Left lung (tissue), 14 donors: ENCODE measurements at places on chromosomes 4 and X. TPM values are rescaled to one million over a fixed set of nuclear protein-coding genes. Genes with fewer than 3 reads are reported as not detected.

DNA sequence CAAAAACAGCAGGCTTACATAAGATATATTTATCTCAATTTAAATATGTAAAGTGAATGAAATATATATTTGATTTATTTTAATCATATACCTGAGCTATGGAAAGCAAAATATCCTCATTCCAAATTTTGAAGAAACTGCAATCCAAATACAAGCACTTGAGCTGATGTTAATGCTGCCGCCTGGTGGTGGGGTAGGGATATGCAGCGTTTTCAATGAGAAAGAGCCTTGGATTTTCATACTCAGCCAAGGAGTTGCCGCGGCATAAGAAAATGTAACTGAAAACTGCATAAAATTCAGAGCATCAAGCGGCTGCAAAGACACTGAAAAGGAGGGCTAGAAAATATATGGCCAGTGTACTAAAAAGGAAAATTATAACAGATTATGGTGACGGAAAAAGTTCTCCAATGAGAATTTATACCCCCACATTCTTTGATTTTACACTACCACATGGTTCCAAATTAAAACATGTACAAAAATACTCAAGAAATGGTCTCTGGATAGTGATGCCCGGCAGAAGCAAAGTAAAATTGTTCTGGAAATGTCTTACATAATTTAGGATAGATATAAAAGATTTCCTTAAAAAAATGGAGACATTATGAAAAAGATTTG is 660.3 kb upstream of the PITX2 start:
- H3K36me3 ChIP-seq = no peaks in the 10 kb centered on the region
- no peak for DNase-seq
- no peak overlapping the region for H3K27ac ChIP-seq
- no peak overlapping the region for H3K4me3 ChIP-seq

GRCh38 chr4:30443289-30443688 is 276.9 kb upstream of the PCDH7 start:
- no peak for DNase-seq
- H3K4me3 ChIP-seq = no peak overlapping the region
- no peaks in the 10 kb centered on the region for H3K4me1 ChIP-seq
- H3K27ac ChIP-seq = no peak overlapping the region
- no peaks in the 10 kb centered on the region for H3K27me3 ChIP-seq
- no peaks in the 10 kb centered on the region for H3K36me3 ChIP-seq

DNA sequence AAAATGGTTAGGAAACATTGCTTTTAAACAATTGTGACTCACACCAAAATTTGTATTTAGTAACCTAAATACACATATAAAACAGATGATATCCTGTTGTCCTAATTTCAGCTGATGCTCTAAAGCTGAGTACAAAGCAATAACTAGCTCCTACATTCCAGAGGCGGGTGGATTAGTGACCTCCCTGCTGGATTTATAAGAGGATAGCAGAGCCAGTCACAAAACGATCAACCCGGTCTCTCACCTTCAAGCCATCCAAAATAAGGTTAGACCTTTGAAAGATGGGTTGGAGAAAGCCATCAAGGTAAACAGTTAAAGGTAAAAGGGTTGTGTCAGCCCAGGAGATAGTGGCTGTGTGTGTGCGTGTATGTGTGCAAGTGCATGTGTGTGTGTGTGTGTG is 43.2 kb upstream of the SFRP2 start:
- H3K4me1 ChIP-seq = no peaks in the 10 kb centered on the region
- no peaks in the 10 kb centered on the region for H3K36me3 ChIP-seq
- no peak for DNase-seq
- H3K27me3 ChIP-seq = no peaks in the 10 kb centered on the region
- no peak overlapping the region for H3K27ac ChIP-seq
- no peak overlapping the region for H3K4me3 ChIP-seq

DNA sequence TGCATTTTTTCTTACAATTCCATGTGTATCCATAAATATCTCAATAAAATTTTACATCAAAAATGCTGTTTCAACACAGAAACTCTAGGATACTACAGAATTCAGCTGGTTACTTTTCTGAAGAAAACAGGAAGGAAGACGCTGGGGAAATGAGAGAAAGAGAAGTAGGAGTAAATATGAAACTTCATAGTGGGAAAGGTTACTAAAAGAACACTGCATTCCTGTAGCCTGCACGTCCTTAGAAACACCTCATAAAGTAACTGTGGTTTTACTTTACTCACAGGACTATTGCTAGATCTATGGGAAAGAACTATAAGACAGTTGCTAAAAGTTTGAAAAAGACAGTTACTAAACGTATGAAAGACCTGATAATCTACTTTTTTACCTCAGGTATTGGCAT is 23.1 kb downstream of the ATP11C start:
- H3K36me3 ChIP-seq = no peaks in the 10 kb centered on the region
- no peak for DNase-seq
- no peaks in the 10 kb centered on the region for H3K27me3 ChIP-seq
- H3K27ac ChIP-seq = no peak overlapping the region
- no peak overlapping the region for H3K4me3 ChIP-seq

GRCh38 chr4:64464581-64464980 is 55.3 kb upstream of the TECRL start:
- no peak overlapping the region for H3K27ac ChIP-seq
- H3K27me3 ChIP-seq = no peaks in the 10 kb centered on the region
- H3K36me3 ChIP-seq = no peaks in the 10 kb centered on the region

DNA sequence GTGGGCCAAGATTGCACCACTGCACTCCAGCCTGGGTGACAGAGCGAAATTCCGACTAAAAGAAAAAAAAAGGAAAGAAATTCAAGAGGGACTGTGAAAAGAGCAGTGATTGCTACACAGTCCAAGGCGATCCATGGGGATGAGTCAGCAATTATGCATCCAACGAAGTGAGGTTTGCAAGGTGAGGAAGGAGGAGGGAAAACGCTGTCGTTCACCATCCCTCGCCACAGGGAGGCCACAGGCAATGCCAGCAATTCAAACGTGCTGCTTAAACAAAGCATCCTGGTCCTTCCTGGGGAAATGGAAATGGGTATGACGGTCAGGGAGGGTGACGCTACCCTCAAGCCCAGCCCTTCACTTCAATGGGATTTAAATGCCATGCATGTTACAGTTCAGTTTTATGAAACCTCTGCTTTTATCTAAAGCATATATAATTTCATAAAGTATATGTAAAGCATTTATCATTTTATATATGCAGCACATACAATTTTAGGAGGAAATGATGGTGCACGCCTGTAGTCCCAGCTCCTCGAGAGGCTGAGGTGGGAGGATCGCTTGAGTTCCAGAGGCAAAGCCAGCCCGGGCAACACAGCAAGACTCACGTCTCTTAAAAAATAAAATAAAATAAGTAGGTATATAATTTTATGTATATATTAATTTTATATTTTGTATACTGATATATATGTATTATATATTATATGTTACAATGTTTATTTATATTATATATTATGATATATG is 108.7 kb downstream of the DHRSX start:
- H3K27me3 ChIP-seq = no peaks in the 10 kb centered on the region
- H3K4me1 ChIP-seq = no peaks in the 10 kb centered on the region
- H3K4me3 ChIP-seq = no peak overlapping the region
- DNase-seq = no peak
- H3K27ac ChIP-seq = no peak overlapping the region

GRCh38 chrX:45715748-45716147 is 515.1 kb upstream of the DIPK2B start:
- H3K4me3 ChIP-seq = no peak overlapping the region
- no peak for DNase-seq
- no peaks in the 10 kb centered on the region for H3K36me3 ChIP-seq
- H3K27me3 ChIP-seq = no peaks in the 10 kb centered on the region

DNA sequence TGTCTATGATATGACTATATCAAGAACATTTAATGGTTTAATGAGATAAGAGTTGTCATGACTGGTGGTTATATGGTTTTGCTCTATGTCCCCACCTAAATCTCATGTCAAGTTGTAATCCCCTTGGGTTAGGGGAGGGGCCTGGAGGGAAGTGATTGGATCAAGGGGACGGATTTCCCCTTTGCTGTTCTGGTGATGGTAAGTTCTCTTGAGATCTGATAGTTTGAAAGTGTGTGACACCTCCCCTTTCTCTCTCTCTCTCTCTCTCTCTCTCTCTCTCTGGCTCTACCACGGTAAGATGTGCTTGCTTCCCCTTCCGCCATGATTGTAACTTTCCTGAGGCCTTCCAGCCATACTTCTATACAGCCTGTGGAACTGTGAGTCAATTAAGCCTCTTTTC is 803.4 kb downstream of the TRIML1 start:
- no peak overlapping the region for H3K4me3 ChIP-seq
- no peak for DNase-seq
- no peak overlapping the region for H3K27ac ChIP-seq

DNA sequence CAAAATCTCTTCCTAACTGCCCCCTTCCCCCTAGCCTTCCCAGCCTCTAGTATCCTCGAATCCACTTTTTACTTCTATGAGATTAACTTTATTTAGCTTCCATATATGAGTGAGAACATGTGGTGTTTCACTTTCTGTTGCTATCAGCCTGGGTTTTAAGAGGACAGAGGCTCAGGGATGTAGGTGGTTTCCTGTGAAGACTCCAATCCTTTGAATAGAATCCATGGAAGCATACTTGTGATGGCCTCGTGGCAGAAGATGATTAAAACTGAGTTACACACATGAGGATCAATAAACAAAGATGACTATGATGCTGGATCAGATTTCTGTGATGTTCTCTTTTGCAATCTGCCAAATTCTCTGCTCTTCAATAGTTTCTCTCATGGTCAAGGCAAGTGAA is 29.8 kb downstream of the CD99L2 start:
- H3K27me3 ChIP-seq = no peaks in the 10 kb centered on the region
- no peak overlapping the region for H3K4me3 ChIP-seq
- H3K4me1 ChIP-seq = no peaks in the 10 kb centered on the region
- no peaks in the 10 kb centered on the region for H3K36me3 ChIP-seq
- no peak for DNase-seq

GRCh38 chrX:15737190-15737958 is 696 bp upstream of the CA5B start:
- H3K36me3 ChIP-seq = no peaks in the 10 kb centered on the region
- DNase-seq = no peak
- H3K4me1 ChIP-seq = no peaks in the 10 kb centered on the region
- H3K27ac ChIP-seq = no peak overlapping the region
- no peaks in the 10 kb centered on the region for H3K27me3 ChIP-seq

DNA sequence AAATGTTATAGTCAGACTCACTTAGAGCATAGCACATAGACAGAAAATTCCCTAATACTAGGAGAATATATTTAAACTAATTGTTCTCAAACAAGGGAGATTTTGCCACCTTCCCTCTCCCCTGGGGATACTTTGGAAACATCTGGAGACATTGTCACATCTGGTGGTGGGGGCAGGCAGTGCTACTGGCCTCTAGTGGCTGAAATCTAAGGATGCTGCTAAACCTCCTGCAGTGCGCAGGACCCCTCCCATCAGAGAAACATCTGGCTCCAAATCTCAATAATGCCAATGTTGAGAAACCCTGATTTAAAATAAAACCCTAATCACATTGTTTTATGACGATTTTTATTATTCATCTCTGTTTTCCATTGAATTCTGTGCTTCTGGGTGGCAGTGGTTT is 244.9 kb downstream of the FRMPD4 start:
- no peak overlapping the region for H3K27ac ChIP-seq
- no peaks in the 10 kb centered on the region for H3K36me3 ChIP-seq
- H3K4me3 ChIP-seq = no peak overlapping the region
- H3K4me1 ChIP-seq = no peaks in the 10 kb centered on the region

GRCh38 chrX:6170424-6170823 is 58.2 kb downstream of the NLGN4X start:
- H3K27ac ChIP-seq = no peak overlapping the region
- H3K4me3 ChIP-seq = no peak overlapping the region
- no peaks in the 10 kb centered on the region for H3K4me1 ChIP-seq
- DNase-seq = no peak
- no peaks in the 10 kb centered on the region for H3K27me3 ChIP-seq

DNA sequence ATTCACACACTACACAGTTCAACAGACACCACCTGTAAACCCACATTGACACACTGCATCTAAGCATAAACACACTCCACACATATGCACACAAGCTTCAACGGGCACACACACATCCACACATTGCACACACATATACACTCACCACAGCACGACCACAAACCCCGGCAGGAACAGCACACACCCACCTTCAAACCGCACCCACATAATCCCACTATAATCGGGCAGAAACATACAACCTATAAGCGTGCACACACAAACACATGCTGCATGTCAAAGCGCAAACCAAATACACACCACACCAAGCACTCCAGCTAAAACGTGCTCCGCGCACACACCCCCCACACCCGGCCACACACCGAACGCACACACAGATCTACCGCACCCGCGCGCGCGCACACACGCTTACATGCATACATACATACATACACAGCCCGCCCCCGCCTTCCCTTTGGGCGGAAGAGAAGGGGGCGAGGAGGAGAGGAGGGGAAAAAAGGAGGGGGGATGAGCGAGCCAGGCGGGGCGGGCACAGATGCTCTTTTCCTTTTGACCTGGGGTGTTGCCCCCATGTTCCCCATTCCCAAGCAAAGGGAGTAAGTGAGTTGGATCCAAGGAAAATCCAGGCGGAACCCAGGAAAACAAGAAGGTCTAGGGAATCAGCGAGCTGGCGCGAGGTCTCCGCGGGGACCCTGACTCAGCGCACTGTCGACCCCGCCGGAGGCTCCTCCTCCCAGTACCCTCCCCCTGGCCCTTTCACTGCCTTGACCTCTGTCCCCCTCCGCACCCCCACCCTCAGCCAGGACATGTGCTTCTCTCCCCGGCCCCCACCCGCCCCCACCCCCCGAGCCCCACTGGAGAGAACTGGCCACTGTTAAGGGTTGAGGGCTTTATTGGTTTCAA is 9.9 kb downstream of the ARHGAP36 start:
- H3K4me3 ChIP-seq = no peak overlapping the region
- H3K27me3 ChIP-seq = peaks cover 69% of the 10 kb centered on the region
- DNase-seq = no peak
- no peaks in the 10 kb centered on the region for H3K36me3 ChIP-seq
- H3K4me1 ChIP-seq = no peaks in the 10 kb centered on the region
- no peak overlapping the region for H3K27ac ChIP-seq

GRCh38 chrX:110015032-110015431 is 12.1 kb downstream of the TMEM164 start:
- no peak overlapping the region for H3K4me3 ChIP-seq
- H3K27ac ChIP-seq = no peak overlapping the region
- H3K36me3 ChIP-seq = no peaks in the 10 kb centered on the region
- H3K27me3 ChIP-seq = no peaks in the 10 kb centered on the region
- H3K4me1 ChIP-seq = peaks cover 2% of the 10 kb centered on the region
- DNase-seq = no peak

GRCh38 chr4:24321616-24322015 is 262.7 kb downstream of the DHX15 start:
- H3K27me3 ChIP-seq = no peaks in the 10 kb centered on the region
- no peaks in the 10 kb centered on the region for H3K4me1 ChIP-seq
- no peaks in the 10 kb centered on the region for H3K36me3 ChIP-seq
- H3K4me3 ChIP-seq = no peak overlapping the region
- H3K27ac ChIP-seq = no peak overlapping the region

DNA sequence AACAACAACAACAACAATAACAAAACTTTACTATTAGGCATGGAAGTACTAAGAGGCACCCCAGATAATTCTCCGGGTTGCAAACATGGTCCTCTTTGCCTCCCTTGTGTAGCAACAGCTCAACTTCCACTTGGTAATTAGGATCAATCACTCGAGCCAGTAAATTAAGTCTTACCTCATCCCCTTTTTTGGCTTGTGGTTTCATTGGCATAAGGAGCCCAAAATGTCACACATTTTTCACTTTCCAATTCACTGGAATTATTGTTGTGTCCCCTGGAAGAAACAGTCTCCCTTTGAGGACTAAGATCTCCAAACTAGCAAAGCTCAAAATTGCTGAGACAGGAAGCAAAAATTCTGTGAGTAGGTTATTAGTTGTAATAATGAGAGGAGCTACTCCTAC is 49.2 kb upstream of the HSD17B10 start:
- DNase-seq = no peak
- H3K36me3 ChIP-seq = no peaks in the 10 kb centered on the region
- H3K27me3 ChIP-seq = no peaks in the 10 kb centered on the region
- no peak overlapping the region for H3K4me3 ChIP-seq
- H3K4me1 ChIP-seq = no peaks in the 10 kb centered on the region

MMRN1 gene
- polyA plus RNA-seq = 33.9 TPM

EFHC2 gene
- 4.0 TPM for polyA plus RNA-seq
